Hematopoietic multipotent progenitor cell (in vitro differentiated cells): ENCODE measurements at places on chromosomes 6 and 20. TPM values are rescaled to one million over a fixed set of nuclear protein-coding genes. Genes with fewer than 3 reads are reported as not detected.

GCNT2 gene
- total RNA-seq: 12.7 TPM

TGM2 gene
- total RNA-seq: 1.9 TPM

RSPH9 gene
- 0.27 TPM for total RNA-seq

TCFL5 gene
- total RNA-seq: 2.7 TPM

PLA2G7 gene
- total RNA-seq: not detected

NFATC2 gene
- 16.2 TPM for total RNA-seq

LY6G6C gene
- total RNA-seq: 0.54 TPM

OR2J3 gene
- not detected for total RNA-seq

DCDC2 gene
- under 0.01 TPM for total RNA-seq

MRPS26 gene
- total RNA-seq: 43.6 TPM

BHLHE23 gene
- total RNA-seq: 1.3 TPM

RBM24 gene
- under 0.01 TPM for total RNA-seq

ME1 gene
- under 0.01 TPM for total RNA-seq

PTCHD4 gene
- under 0.01 TPM for total RNA-seq

PRSS35 gene
- total RNA-seq: not detected

CST1 gene
- total RNA-seq: not detected

DOK5 gene
- 0.54 TPM for total RNA-seq

C20orf144 gene
- total RNA-seq: 0.27 TPM

OGFRL1 gene
- 4.0 TPM for total RNA-seq

HMGCLL1 gene
- total RNA-seq: not detected

GJA10 gene
- not detected for total RNA-seq

PI16 gene
- total RNA-seq: not detected

ARHGAP18 gene
- 2.2 TPM for total RNA-seq

STMND1 gene
- total RNA-seq: not detected

POFUT1 gene
- 14.3 TPM for total RNA-seq

GGTLC1 gene
- not detected for total RNA-seq

TRIM31 gene
- total RNA-seq: not detected

BNIP5 gene
- total RNA-seq: not detected

TRIM10 gene
- under 0.01 TPM for total RNA-seq

TFAP2B gene
- total RNA-seq: under 0.01 TPM
